T-helper 1 cell (primary cell): ENCODE measurements at places on chromosomes 3 and 15.

- DNase-seq = peak; percentile 32
Observed at GRCh38 chr3:172040078-172040980, 951 bp downstream of the FNDC3B start.

DNA sequence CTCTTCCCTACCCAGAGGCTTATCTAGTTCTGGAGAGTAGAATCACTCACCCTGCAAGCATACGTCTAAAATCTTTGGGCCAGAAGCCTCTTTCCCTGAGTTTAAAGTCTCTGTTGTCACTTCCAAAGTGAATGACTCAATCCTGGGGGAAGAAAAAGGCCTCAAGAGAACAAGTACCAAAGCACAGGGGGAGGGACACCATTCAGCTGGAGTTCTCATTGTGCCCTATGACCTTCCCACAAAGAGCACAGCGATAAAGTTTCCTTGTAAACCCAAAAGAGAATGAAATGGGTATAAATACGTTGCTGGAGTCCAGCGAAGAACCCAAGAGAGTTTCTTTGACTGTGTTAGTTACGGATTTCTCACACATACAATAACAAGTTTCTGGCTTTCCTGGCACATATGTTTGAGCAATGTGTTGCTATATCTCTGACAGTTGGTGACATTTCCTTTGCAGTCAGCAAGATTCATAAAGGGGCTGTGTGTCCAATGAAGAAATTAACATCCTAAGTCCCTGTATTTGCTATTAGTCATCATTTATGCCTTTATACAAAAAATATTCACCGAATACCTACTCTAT is 107.3 kb upstream of the PTPRG start:
- no peak for DNase-seq

GRCh38 chr3:185988816-185989175 is 51.0 kb upstream of the TRA2B start:
- DNase-seq = no peak

DNA sequence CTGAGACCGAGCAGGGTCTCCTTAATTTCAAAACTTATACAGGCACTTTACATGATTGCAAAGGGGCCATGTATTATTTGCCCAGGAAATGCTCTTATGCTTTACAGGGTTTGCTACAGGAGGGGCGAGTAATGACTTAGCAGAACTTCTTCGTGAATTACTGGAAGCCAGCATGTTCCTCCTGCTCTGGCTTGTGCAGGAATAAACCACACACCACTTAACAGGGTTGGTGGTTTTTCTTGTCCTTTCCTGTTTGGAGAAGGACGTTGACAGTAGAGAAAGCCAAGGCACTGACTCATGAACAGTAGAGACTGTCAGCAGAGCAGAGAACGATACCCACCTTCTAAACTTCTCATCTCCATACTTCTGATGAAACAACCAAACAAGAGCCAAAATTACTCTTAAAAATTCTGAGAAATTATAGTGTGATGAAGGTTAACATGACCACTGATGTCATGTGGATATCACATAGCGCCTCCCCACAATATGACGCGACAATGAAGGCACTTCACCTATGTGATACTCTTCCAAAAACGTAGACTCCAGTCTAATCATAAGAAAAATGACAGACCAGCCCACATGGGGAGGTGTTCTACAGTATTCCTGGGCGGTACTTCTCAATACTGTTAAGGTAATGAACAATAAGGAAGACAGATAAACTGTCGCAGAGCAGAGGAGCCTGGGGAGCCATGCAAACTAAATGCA is 24.7 kb upstream of the MCTP2 start:
- no peak for DNase-seq

GRCh38 chr3:100087198-100087597 is 27.1 kb downstream of the FILIP1L start:
- DNase-seq = no peak

DNA sequence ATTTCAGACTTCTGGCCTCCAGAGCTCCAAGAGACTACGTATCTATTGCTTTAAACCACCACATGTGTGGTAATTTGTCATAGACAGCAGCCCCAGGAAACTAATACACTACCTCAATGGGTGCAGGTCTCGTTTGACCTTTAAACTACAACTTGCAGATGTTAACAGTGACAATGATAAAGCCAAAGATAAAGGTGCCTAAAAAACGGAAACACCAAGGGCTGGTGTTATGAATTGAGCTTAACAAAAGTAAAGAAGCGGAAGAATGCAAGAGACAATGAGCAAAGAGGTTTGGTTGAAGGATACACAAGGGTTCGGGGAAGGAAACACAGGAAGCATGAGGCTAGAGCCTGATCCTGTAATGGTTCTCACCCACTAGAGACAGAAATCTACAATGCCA is 50.8 kb downstream of the RFTN1 start:
- no peak for DNase-seq

DNA sequence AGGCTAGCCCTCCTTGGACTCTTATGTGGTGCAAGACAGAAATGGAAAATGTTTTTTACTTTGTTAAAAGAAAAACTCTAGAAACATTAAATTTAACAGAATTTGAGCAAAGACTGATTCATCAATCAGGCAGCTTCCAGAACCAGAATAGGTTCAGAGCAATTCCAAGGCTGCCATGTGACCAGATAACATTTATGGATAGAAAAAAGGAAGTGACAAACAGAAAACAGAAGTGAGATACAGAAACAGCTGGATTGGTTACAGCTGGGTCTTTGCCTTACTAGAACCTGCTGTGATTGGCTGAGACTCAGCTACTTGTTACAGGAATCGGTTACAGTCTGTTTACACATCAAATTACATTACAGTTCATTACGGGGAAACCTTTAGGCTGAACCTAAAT is 22.5 kb upstream of the OTOL1 start:
- no peak for DNase-seq

DNA sequence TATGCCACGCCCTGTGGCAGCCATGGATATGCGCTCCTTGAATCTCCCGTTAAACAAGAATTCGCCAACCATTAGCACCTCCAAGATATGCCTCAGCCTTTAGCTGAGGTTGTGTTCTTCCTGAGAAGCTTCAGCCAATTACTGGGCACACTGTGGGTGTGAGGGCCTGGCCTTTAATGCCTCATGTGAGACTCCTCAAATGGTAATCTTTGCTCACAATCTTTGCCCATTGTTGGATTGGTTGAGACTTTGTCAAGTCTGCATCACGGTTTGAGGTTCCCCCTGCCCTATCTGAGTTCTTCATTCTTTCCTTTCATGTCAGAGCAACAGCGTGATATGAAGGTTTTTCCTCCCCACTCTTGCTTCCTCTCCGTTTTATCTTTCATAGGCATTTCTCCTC is 108.1 kb upstream of the CCDC54 start:
- no peak for DNase-seq

GRCh38 chr15:81014446-81015093 is 13.8 kb downstream of the TLNRD1 start:
- DNase-seq = no peak

DNA sequence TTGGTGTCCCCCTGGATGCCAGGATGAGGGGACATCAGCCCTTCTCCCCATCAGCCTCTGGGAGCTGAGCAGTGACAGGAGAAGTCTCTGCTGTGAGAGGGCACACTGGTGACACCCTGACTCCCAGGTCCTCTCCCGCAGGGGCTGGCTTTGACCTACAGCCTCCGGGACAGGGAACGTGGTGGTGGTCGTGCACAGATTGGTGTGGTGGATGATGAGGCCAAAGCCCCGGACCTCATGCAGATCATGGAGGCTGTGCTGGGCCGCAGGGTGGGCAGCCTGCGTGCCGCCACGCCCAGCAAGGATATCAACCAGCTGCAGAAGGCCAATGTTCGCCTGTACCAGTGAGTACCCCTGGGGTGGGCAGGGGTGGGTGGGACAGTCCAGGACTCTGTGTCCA is 6.8 kb downstream of the VILL start:
- DNase-seq = no peak
